HuH-7.5 (cell line): ENCODE measurements at places on chromosomes 12 and 14.

- DNase-seq = no peak
Observed at GRCh38 chr12:64450711-64451486, 1.0 kb upstream of the TBK1 start.

- no peak for DNase-seq
Observed at GRCh38 chr12:20361416-20361815, 6.9 kb upstream of the PDE3A start.

DNA sequence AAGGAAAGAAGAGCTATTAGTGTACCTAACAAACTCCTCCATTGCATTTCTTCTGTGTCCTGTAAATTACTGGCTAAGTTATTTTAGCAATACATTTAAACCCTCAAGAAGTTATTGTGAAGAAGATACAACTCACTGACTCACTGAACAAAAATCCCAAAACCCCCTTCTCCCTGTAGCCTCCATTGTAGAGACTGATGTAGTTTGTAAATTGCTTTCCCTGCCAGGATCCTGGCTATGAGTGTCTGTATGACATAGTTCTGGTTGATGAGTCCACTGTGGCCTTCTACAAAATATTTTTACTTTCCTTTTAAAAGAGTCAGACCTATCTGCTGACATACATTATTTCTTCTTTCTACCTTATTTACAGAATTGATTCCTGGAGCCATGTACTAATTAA lies 155.6 kb downstream of the SLC6A15 start:
- DNase-seq = no peak

GRCh38 chr12:30753233-30753632 lies 1.5 kb downstream of the CAPRIN2 start:
- DNase-seq = peak; percentile 25

GRCh38 chr12:113231235-113232088 lies 10.2 kb downstream of the TPCN1 start:
- DNase-seq = no peak

GRCh38 chr14:67468378-67468730 lies 20.2 kb downstream of the TMEM229B start:
- no peak for DNase-seq

DNA sequence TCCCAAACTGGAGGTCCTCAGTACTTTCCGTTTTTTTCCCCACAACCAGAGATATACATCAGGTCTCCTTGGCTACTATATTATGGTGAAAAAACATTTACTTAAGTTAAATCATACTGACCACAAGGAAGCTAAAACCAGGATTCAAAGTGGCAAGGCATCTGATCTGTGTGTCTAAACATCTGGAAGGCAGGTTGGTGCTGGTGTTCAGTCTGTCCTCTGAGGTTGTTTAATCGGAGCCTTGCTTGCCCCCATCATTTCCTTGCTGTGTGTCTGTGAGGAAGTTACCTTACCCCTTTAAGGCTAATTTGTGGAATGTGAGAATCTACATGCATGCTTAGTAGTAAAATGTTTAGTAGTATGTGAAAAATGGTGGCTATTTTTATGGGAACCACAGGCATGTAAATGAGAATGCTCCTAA lies 75.6 kb downstream of the GALNT4 start:
- DNase-seq = no peak

DNA sequence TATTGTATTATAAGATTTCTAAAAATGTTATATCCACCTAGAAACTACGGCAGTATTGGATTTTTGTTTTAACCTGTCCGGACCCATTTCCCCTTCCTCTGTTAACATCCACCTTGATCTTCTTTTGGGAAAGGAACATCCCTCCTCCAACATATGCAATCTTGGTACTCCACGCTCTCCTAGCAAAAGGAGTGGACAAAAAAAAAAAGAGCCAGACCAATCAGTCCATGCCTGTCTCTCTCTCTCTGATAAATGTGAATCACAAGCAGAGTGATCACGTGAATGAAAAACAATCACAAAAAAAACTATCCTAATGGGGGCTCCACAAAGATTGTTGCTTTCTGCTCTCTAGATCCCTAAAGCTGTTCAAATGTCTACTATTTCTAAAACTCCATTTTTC lies 27.1 kb downstream of the OSBPL8 start:
- no peak for DNase-seq

DNA sequence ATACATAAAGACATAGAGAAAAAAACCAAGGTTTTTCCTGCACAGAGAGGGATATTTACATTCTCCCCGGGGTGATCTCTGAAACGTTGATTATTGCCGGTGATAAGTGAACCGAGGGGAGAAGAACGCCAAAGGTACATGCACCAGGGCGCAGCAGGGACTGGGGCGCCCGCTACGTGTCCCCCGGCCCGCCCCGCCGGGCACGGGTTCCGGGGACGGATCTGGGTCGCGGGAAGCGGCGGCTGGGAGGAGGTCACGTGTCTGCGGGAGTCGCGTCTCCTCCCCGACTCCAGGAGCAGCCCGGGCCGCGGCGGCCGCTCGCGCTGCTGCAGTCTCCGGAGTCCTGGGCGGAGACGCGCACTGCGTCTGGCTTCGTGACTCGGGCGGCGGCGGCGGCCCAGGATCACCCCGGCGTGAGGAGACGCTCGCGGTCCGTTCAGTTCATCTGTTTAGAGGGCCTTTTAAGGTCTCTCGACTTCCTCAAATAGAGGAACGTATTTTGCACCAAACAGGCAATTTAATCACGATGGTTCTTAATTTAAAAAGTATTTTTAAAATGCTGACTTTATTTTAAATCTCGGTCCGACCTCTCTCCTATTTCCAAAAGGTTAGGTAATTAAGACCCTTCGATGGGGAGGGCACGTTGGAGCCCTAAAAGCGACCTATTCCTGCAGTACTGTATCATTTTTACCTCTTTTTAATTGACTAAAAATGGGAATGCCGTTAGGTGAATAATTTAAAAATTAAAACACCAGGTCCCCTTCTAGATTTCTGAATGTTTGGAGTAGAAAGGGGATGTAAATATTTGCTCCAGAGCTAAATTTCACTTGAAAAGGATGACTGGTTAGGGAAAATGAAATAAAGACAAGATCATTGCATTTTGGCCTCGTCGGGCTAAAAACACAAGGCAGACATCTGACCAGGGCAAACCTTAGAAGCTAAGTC lies 1.8 kb upstream of the BHLHE41 start:
- peak; percentile 81 for DNase-seq

GRCh38 chr14:53113989-53114388 lies 39.1 kb downstream of the DDHD1 start:
- no peak for DNase-seq

GRCh38 chr14:97490521-97491070 lies 693.4 kb downstream of the VRK1 start:
- no peak for DNase-seq

DNA sequence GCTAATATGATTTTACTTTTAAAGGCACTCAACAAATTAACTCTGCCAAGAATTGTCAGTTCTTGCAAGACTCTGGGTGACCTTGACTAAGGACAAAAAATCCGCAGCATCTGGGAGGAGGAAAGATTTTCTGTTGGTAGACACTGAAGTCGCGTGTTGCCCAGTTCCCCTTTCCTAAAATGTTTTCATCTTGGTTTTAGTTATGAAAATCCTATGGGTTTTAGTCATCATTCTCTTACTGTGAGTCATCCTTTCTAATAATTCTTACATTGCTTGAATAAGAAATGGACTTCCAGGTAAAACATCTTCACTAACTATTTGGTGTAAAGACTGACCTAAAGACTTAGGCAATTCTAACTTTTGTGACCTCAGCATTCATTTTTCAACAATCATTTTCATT lies 9.1 kb downstream of the GSG1 start:
- no peak for DNase-seq

DNA sequence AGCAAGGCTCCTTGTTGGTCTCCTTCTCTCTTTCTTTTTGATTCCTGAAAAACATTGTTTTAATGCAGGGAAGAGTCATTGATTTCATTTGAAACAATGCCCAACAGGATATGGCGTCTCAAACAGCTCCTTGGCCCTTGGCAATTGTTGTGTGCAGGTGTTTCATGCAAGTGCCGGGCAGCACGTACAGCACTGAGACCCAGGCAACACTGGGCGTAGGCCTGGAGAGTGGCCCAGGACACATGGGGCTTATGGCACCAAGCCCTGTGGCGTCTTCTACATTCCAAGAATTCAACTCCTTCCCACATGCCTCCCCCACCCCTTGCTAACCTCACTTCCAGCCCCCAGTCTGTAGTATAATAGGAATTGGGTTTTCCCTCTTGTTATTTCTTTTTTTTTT lies 230.4 kb downstream of the SPTSSA start:
- DNase-seq = no peak

GRCh38 chr14:49058511-49058910 lies 527.7 kb downstream of the RPS29 start:
- DNase-seq = no peak

DNA sequence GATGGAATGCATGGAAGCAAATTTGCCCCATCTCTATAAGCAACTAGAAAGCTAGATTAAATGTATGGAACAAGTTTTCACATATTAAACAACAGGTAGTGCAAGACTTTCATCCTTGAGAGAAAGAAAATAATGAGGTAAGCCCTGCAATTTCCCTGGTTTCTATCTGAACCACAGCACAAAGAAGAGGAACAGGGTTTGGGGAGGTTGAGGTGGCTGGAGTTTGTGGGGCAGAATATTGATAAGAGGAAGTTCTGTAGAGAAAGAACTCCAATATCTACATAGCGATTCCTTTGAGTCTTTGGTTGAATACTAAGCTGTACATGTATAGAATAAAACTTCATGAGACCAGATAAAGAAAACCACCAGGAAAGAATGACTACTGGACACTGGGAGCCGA lies 96.3 kb upstream of the CCND2 start:
- no peak for DNase-seq

DNA sequence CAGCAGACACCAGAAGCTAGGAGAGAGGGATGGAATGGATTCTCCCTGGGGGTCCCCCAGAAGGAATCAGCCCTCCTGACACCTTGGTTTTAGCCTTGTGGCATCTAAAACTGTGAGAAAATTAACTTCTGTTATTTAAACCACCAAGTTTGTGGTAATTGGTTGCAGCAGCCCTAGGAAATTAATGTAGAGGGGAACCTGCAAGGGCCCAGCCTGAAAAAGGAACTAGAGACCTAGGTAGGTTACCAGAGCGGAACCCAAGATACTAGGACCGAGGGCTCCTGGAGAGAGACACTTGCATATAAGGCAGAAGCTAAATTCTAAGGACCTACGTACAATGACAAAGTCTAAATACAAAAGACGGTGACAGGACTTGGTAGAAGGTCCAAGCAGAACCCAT lies 8.1 kb upstream of the DENND5B start:
- no peak for DNase-seq

GRCh38 chr14:76131071-76131965 lies 20.4 kb upstream of the GPATCH2L start:
- no peak for DNase-seq

- DNase-seq = no peak
Observed at GRCh38 chr12:89162589-89163261, 189.6 kb downstream of the DUSP6 start.

DNA sequence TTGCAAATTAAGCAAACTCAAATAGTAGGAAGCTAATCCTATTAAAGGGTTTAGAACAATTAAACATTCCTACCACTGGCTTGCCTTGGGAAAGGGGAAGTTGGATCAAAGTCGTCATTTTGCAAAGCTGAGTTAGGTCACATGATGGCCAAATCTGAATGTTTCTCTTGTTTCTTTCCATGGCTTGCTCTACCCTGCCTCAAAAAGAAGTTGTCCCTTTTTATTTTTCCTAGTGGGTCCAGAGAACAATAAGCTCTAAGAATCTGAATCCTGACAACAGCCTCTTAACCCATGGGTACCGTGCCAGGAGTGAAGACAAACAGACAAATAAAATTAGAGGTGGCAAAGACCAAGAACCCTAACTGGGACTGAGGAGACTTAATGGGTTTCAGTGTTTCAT lies 26.2 kb upstream of the NPFF start:
- no peak for DNase-seq

DNA sequence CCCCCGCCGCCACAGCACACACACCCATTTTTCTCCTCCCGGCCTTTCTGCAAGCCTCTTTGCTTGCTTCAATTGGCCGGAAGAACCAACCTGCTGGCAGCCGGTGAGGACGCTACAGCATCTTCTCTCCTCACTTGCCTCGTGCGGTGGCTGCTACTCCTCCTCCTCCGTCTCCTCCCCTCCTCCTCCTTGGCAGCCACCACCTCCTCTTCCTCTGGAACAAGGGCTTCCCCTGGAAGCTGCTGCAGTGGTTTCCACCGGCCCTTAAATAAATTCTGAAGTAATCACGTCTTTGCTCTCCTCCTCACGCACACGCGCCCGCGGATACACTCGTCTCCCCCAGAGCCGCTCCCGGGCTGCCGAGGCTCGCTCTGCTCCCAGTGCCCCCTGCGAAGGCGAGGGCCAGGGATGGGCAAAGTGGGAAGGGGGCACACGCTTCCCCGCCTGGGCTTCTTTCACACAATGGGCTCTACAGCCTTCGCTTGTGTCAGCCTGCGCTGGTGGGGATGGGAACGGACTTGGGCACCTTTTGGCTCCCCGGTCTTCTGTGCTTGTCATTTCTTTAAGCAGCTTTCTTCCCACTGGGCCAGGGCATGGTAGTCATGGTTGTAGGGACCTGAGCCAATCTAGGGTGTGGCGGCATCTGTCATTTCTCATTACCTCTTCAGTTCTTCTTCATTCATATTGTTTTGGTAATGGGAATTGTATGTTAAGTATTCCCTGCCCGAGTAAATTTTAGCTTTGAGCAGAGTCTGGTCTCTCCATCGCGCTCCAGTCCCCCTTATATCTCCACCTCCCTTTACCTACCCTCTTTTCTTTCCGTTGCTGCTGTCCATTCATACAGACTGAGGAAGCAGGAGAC lies at the start of gene PPFIA2:
PPFIA2 (minus strand) TSS at position 161 of the 862 bp plus-strand sequence.
- no peak for DNase-seq

DNA sequence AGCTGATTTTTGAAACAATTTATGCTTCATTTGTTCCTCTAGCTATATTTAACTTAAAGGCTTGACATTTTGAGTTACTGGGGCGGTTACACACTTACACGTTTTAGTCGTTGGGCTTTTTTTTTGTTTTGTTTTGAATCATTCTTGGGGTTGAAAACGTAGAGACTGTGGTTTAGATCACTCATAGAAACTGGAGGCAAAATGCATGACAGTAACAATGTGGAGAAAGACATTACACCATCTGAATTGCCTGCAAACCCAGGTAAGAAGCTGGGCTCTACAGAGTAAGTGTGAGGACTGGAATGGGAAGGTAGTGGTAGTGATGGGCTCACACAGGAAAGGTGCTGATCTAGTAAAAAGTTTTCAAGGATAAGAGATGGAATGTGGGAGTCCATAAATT lies at the start of gene CLEC2D:
CLEC2D (plus strand) TSS at position 180 of the 400 bp plus-strand sequence; CDS start at position 202, 22 bp downstream.
- DNase-seq = no peak

GRCh38 chr12:103600967-103601728 lies 14.1 kb downstream of the STAB2 start:
- no peak for DNase-seq

- no peak for DNase-seq
Observed at GRCh38 chr12:77133566-77133965, 68.2 kb upstream of the E2F7 start.

DNA sequence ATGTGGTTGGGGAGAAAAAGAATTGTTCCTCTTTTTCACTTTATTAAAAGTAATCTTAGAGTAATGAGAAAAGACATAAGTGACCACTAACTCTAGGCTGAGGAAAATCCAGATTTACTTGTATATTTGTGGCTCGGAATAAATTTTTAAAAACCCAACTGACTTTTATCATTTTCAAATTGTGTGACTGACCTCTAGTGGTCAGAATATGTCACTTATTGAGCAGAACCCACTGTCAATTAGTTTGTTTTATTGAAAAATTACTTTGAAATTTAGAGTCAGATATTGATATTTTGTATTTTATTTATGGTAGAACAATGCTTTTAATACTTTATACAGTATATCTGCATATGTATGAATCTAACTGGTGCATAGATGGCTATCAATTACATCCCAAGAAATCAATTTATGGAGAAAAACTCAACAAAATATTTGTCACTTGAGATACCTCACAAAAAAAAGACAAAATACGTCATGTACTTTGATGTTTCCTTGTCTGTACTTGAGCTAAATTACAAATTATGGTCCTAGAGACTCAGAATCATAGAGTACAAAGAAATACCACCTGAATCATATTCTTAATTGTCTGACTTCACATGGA lies 229.4 kb downstream of the CNTN1 start:
- DNase-seq = no peak
